Peyer's patch (tissue), 4 donors: ENCODE measurements at places on chromosomes 11 and 22. TPM values are rescaled to one million over a fixed set of nuclear protein-coding genes. Genes with fewer than 3 reads are reported as not detected.
A peak's percentile ranks its signal among the peaks of the same experiment; 100 is the strongest.

GRCh38 chr11:93743291-93743690 is 1.8 kb downstream of the C11orf54 start:
- no peaks in the 10 kb centered on the region for H3K27me3 ChIP-seq
- no peak overlapping the region for H3K27ac ChIP-seq
- no peak for DNase-seq
- H3K4me1 ChIP-seq = peaks cover 13% of the 10 kb centered on the region
- peaks cover 19% of the 10 kb centered on the region for H3K36me3 ChIP-seq
- no peak overlapping the region for H3K4me3 ChIP-seq

DNA sequence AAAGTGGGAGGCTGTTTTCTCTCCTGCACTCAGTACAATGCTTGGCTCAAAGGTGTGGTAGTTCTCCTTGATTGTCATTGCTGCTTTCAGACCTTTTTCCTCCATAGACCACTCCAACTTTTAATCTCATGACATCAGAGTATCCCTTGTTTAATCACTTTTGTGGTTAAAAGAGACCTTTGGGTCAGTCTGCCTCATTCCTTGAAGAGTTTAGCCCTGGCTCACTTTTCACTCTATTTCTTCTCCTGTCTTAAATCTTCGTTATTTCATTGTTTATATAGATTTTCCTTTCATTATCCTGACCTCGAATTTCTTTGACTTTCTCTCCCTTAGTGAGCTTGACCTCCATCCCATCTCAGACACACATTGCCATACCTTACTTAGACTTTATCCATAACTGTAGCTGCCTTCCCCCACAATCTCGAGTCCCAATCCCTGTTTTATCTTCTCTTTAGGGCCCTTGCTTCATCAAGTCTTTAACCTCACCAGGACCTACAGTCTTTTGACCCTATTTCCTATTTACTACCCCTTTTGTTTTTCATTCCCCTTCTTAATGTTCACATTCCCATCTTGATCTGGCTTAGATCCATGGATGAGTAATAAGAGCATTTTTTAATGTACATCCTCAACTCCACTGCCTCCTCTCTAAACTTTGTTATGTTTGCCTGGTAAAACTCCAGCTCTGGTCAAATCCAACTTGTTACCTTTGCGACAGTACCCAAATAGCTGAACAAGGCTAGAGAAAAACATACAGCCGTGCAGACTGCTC is 9.5 kb downstream of the ATXN10 start:
- DNase-seq = no peak
- no peaks in the 10 kb centered on the region for H3K27me3 ChIP-seq
- H3K27ac ChIP-seq = no peak overlapping the region
- H3K36me3 ChIP-seq = no peaks in the 10 kb centered on the region

DNA sequence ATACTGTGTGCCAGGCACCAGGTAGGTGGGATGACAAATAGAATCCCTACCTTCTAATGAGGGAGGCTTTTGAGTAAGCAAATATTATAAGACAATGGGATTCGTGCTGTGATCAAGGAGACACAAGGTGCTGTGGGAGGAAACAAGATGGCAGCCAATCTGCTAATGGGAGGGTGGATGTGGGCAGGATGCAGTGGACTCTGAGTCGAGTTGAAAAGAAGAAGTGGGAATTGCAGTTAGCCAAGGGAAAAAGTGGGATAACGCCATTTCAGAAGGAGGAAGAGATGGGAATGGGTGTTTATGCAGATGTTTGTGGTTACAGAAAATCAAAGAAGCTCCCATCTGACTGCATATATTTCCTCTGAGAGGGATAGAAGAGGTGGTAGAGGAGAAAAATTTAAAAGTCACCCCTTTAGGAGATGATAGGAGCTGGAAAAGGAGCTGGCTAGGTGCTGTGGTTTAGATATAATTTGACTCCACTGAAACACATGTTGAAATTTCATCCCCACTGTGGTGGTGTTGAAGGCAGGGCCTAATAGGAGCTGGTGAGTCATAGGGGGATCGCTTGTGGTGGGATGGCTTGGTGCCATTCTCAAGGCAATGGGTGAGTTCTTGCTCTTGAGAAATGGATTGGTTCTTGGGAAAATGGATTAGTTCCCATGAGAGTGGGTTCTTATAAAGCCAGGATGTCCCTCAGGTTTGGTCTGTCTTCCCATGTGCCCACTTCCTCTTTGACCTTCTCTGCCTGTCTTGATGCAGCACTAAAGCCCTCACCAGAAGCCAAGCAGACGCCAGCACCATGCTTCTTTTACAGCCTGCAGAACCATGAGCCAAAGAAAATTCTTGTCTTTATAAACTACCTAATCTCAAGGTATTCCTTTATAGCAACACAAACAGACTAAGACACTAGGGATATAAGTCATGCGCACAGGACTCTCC is 30.0 kb upstream of the POU2AF1 start:
- no peaks in the 10 kb centered on the region for H3K27me3 ChIP-seq
- H3K36me3 ChIP-seq = no peaks in the 10 kb centered on the region

DNA sequence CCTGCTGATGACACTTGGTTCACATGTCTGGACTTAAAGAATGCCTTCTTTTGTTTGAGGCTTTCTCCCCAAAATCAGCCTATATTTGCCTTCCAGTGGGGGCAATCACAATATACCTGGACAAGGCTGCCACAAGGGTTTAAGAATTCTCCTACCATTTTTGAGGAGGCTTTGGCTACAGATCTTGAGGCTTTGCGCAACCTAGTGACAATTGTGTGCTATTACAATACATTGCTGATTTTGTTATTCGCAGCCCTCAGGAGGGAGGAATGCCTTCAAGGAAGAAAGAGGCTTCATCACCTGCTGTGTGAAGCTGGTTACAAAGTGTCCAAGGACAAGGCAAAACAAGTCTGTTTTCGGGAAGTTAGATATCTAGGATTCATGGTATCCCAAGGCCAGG is 50.8 kb upstream of the OR4C15 start:
- H3K27me3 ChIP-seq = no peaks in the 10 kb centered on the region
- DNase-seq = no peak
- no peak overlapping the region for H3K27ac ChIP-seq
- H3K4me3 ChIP-seq = no peak overlapping the region
- H3K36me3 ChIP-seq = no peaks in the 10 kb centered on the region

DNA sequence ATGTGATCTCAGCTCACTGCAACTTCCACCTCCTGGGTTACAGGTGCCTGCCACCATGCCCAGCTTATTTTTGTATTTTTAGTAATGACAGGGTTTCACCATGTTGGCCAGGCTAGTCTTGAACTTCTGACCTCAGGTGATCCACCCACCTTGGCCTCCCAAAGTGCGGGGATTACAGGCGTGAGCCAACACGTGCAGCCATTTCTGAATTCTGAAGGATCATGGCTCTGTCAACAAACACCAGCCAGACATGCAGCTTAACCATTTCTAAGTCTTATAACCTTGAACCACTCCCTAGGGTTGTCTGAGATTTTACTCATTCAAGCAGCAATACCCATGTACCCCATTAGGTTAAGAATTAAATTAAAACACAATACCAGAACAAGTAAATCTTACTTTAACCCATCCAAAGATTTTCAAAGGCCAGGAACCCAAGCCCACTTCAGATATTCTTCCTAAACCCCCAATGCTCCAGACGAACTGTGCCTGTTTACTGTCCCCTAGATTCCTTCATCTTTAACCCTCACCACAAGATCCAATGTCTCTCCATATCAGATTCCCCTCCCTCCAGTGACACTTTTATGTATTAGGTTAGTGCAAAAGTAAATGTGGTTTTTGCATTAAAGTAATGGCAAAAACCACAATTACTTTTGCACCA is 4.0 kb downstream of the RPS13 start:
- H3K27me3 ChIP-seq = no peaks in the 10 kb centered on the region
- H3K4me1 ChIP-seq = peaks cover 21% of the 10 kb centered on the region
- no peak overlapping the region for H3K4me3 ChIP-seq
- H3K27ac ChIP-seq = no peak overlapping the region

GRCh38 chr22:46251266-46251665 is 1.2 kb upstream of the CDPF1 start:
- no peak overlapping the region for H3K27ac ChIP-seq
- no peaks in the 10 kb centered on the region for H3K27me3 ChIP-seq
- peaks cover 17% of the 10 kb centered on the region for H3K4me1 ChIP-seq

GRCh38 chr22:45238957-45239680 is 1.6 kb downstream of the KIAA0930 start:
- H3K4me1 ChIP-seq = peaks cover 15% of the 10 kb centered on the region
- H3K27ac ChIP-seq = no peak overlapping the region
- H3K27me3 ChIP-seq = no peaks in the 10 kb centered on the region
- no peak overlapping the region for H3K4me3 ChIP-seq

DNA sequence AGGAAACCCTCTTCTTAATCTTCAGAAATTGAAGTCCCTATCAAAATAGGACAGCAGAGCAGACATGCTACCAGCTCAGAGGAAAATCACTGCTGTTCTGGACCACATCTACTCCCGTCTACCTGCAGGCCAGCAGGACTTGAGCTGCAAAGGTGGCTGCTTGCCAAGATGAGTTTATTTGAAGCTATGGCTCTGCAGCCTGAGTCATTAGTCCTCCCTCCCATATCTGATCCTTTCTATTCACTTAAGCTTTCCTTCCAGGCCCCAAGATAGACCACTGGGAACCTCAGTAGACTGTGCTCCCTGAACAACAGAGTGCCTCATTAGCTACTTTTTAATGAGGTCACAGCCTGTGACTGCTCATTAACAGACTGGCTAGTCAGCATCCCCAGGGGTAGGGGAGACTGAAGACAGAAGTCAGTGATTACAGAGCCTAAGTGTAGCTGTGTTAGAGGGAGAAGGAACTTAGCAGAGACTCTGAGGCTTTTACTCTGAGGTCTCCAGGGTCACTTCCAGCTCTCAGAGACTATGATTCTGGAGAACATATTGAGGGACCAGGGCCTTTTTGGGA is 6.8 kb upstream of the OR10A2 start:
- no peak overlapping the region for H3K27ac ChIP-seq
- H3K4me3 ChIP-seq = no peak overlapping the region
- no peaks in the 10 kb centered on the region for H3K4me1 ChIP-seq
- H3K27me3 ChIP-seq = no peaks in the 10 kb centered on the region
- H3K36me3 ChIP-seq = no peaks in the 10 kb centered on the region
- no peak for DNase-seq

GRCh38 chr11:130213143-130213978 is 53.8 kb downstream of the ST14 start:
- no peaks in the 10 kb centered on the region for H3K4me1 ChIP-seq
- H3K36me3 ChIP-seq = peaks cover 21% of the 10 kb centered on the region
- peak; percentile 82 for DNase-seq
- no peak overlapping the region for H3K4me3 ChIP-seq
- H3K27me3 ChIP-seq = no peaks in the 10 kb centered on the region

DNA sequence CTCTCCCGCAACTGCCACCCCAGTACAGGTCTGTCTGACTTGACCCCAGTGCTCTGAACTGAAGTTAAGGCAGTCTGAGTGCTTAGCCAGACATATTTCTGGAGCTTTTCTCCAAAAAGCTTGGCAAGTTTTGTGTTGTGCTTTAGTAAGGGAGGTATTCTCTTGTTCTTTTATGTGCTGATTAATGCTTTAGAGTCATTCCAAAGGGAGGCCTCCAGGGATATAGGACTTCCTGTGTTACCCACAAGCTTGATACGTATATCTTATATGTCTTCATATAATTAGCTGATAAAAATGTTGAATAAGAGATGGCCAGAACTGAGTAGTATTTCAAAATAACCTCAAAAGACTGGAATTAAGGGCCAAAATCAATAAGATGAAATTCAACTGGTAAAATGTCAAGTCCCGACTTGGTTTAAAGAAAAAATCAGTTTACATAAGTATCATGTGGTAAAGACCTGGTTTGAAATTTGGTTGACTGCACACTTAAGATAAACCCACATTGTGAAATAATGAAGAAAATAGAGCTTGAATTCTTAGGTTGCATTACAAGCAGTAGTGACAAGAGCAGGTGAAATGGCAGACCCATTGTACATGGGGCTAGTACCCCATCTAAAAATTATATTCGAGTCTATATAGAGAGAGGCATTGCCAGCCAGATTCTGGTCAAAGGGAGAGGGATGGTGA is 226.9 kb downstream of the SNX19 start:
- no peak overlapping the region for H3K4me3 ChIP-seq
- no peak for DNase-seq
- no peaks in the 10 kb centered on the region for H3K36me3 ChIP-seq
- H3K4me1 ChIP-seq = no peaks in the 10 kb centered on the region
- no peak overlapping the region for H3K27ac ChIP-seq

PISD gene
- 68.1 TPM for total RNA-seq

CELF1 gene
- total RNA-seq = 131 TPM

DNA sequence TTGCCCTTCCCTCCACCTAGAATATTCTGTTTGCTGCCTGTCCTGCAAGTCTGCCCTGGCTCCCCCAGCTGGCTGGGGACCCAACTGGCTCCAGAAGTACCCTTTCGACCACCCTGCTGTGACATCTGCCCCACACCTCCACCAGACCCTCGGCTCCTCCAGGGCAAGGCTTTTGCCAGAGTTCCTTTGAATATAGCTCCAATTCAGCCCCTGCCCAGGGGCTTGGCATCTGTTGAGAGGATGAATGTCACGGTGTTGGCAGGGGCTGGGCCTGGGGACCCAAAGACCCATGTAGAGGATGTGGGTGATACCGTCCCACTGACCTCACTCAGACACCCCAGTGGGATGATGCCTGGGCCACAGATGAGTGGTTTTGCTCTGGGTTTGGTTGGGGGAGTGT is 4.0 kb downstream of the NLRP6 start:
- peaks cover 12% of the 10 kb centered on the region for H3K27me3 ChIP-seq
- peak overlapping the region; percentile 53 for H3K4me3 ChIP-seq
- peak overlapping the region; percentile 87 for H3K27ac ChIP-seq
- peaks cover 34% of the 10 kb centered on the region for H3K4me1 ChIP-seq
- H3K36me3 ChIP-seq = no peaks in the 10 kb centered on the region
- DNase-seq = peak; percentile 46

CALCA gene
- not detected for total RNA-seq

OVOL1 gene
- total RNA-seq = 33.2 TPM

KRTAP5-1 gene
- total RNA-seq = not detected

- H3K4me1 ChIP-seq = peaks cover 7% of the 10 kb centered on the region
- no peak for DNase-seq
- H3K27me3 ChIP-seq = no peaks in the 10 kb centered on the region
- peaks cover 21% of the 10 kb centered on the region for H3K36me3 ChIP-seq
- H3K4me3 ChIP-seq = no peak overlapping the region
Observed at GRCh38 chr11:1563697-1564534, 8.2 kb downstream of the DUSP8 start.

PKDREJ gene
- total RNA-seq = 1.3 TPM

SYTL2 gene
- total RNA-seq = 103 TPM

ZNF74 gene
- total RNA-seq = 2.1 TPM

- no peak overlapping the region for H3K4me3 ChIP-seq
- no peaks in the 10 kb centered on the region for H3K4me1 ChIP-seq
- H3K27me3 ChIP-seq = no peaks in the 10 kb centered on the region
- no peak overlapping the region for H3K27ac ChIP-seq
Observed at GRCh38 chr11:76689313-76690260, 19.0 kb upstream of the LRRC32 start.

CCDC116 gene
- not detected for total RNA-seq

MICAL2 gene
- 195 TPM for total RNA-seq

DNA sequence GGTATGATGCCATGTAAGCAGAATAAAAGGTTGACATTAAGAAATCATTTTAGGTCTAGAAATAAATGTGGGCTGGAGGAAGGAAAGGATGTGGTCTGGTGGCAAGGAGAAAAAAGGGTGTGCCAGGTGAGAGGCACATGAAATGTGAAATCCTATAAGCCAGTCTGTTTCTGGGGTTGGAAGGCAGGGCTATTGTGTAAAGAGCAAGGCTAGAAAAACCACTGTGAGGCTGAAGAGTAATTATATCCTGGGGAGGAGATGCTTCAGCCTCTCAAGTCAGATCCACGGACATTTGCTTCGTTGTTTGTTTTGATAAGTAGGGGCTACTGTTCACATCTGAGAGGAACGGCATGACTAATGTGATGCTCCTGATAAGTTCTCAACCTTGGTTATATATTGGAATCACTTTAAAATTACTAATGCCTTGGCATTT is 77.5 kb upstream of the CTSC start:
- H3K4me3 ChIP-seq = no peak overlapping the region
- H3K36me3 ChIP-seq = no peaks in the 10 kb centered on the region
- DNase-seq = no peak
- H3K27ac ChIP-seq = no peak overlapping the region
- H3K4me1 ChIP-seq = no peaks in the 10 kb centered on the region
- H3K27me3 ChIP-seq = no peaks in the 10 kb centered on the region
